ENCODE measurements at places on chromosomes 7 and 10.

DNA sequence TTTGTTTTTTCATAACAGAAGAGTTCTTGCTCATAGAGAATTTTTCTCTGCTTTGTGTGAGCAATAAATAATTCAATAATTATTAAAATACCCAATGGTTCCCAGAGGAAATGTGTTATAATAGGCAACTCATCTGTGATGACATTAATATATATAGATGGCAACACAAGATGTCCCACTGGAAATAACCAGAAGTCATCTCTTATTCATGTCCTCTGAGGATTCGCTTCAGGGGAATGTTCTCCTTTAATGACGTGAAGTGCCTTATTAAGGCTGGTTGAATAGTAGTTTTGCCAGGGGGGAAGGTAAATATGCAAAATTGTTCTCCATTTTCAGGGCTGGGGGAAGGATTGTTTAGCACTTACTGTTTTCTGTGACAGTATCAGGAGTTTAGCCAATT is 3.1 kb downstream of the SLC39A12 start:
- DNase-seq, result no peak

GRCh38 chr7:54189330-54189729 is 352.8 kb upstream of the VSTM2A start:
- no peak for DNase-seq

- no peak for DNase-seq
Measured at GRCh38 chr10:48454302-48455054, 148.0 kb downstream of the MAPK8 start.

- DNase-seq, result peak; percentile 13
Measured at GRCh38 chr7:121046893-121047468, 58.5 kb downstream of the CPED1 start.

GRCh38 chr10:99711129-99711719 is 20.7 kb downstream of the COX15 start:
- DNase-seq, result peak; percentile 50

DNA sequence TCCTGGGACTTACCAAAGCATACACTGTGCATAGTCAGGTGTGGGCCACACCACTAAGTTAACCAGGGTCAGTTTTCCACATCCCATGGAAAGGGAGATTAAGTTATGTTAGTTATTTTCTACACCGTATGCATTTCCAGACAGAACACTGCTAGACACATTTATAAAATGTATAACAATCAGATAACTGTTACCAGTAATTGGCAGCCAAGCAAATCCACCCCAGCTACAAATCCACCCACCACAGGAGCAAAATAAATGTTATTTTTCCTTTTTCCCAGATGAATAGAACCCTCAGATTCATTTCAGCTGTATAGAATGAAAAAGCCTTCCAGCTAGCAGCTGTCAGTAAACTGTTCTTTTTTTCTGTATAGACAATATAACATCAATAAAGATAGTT is 256.9 kb upstream of the FZD1 start:
- DNase-seq, result no peak

DNA sequence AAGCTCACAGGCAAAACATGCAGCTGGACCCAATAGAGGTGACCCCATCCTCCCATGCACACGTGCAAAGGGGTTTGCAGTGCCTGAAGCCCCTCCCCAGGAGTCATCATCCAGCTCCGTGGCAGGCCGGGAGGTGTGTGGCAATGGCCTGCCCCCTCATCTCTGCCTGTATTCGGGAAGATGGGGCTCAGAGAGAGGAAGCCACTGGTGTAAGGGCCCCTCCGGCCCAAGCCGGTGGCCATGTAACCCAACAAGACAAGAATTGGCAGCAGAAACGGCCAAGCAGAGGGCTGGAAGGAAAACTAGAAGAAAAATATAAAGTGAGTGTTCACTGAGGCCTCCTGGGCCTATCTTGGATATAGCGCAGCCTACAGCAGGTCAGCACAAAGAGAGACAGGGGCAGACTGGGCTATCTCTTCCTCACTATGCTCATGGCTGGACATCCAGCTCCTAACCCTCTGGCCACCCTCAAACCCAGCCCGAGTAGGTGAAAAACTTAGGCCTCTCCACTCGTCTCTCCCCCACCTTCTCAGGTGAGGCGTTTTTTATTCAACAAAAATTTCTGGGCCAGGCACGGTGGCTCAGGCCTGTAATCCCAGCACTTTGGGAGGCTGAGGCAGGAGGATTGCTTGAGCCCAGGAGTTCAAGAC is 158.1 kb downstream of the CCDC3 start:
- no peak for DNase-seq

DNA sequence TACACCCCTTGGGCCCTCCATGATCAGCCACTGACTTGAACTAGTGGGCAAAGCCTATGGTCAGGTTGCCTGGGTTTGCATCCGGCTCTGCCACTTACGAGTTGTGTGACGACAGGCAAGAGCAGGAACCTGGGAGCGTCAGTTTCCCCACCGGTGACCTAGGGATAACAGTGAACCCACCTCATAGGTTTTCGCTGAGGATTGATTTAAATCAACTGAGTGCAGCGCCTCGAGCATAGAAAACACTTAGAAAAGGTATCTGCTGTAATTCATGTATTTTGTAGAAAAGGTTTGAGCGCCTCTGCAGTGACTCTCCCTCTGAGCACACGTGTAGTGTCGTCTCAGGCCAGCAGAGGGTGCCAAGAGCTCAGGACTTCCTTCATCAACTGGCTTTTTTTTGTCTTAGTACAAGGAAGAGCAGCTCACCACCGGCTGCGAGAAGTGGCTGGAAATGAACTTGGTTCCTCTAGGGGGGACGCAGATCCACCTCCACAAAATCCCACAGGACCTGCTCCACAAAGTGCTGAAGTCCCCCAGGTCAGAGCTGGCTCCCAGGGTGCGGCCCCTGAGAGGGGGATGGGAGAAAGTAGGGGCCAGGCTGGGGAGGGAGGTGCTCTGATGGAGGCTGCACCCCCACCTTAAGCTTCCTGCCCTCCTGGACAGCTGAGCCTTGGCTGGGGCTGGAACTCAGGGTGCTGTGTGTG is 27.7 kb downstream of the BTBD16 start:
- DNase-seq, result peak; percentile 73

- no peak for DNase-seq
Measured at GRCh38 chr7:138204285-138204981, 128.2 kb downstream of the AKR1D1 start.

- DNase-seq, result no peak
Measured at GRCh38 chr10:86646933-86647332, 7.4 kb upstream of the OPN4 start.

GRCh38 chr10:120803972-120804371 is 47.2 kb upstream of the WDR11 start:
- DNase-seq, result no peak

- DNase-seq, result peak; percentile 38
Measured at GRCh38 chr7:83452256-83452655, 196.7 kb downstream of the SEMA3E start.

- peak; percentile 48 for DNase-seq
Measured at GRCh38 chr7:78018641-78019446, 220.3 kb downstream of the PHTF2 start.

GRCh38 chr10:16863766-16864165 is 46.5 kb upstream of the RSU1 start:
- DNase-seq, result peak; percentile 60

- no peak for DNase-seq
Measured at GRCh38 chr7:40658729-40659128, 523.9 kb downstream of the SUGCT start.

DNA sequence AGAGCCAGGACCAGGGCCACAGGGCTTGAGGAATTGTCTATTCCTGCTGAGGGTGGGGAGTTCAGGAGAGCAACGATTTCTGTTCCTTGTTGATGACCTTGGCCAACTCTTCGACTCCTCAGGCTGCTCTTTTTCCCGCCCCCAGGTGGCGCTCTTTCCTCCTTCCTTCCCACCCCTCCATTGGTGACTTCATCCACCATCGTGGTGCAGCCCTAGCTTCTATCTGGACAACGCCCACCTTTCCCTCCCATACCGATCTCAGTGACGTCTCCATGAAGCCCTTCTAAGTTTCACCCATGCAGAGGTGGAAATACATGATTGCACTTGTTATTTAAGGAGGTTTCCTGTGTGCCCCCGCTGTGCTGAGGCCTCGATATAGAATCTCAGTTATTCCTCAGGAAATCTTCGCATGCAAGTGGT is 22.1 kb upstream of the CARD11 start:
- peak; percentile 19 for DNase-seq

DNA sequence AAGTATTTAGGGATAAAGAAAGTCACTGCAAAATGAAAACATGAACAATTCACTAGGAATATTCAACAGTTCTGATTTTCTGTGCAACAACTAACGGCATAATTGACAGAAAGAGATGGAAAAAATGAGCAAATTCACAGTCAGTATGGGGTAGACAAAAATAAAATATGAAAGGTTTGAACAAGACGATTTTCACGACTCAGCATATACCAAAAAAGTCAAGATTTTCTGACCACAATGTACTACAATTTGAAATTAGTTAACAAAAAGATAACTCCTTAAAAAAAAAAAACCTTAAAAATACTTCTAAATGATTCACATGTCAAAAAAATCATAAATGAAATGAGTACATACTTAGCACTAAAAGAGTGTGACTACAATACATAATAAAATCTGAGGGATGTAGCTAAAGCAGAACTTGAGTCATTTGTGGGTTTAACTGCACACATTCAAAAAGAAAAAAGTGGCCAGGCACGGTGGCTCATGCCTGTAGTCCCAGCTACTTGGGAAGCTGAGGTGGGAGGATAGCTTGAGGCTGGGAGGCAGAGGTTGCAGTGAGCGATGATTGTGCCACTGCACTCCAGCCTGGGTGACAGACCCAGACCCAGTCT is 22.6 kb upstream of the MTURN start:
- DNase-seq, result no peak

GRCh38 chr10:100148353-100149211 is 37.2 kb downstream of the ERLIN1 start:
- no peak for DNase-seq

GRCh38 chr10:19788075-19788686 is 28.1 kb upstream of the PLXDC2 start:
- DNase-seq, result peak; percentile 45

DNA sequence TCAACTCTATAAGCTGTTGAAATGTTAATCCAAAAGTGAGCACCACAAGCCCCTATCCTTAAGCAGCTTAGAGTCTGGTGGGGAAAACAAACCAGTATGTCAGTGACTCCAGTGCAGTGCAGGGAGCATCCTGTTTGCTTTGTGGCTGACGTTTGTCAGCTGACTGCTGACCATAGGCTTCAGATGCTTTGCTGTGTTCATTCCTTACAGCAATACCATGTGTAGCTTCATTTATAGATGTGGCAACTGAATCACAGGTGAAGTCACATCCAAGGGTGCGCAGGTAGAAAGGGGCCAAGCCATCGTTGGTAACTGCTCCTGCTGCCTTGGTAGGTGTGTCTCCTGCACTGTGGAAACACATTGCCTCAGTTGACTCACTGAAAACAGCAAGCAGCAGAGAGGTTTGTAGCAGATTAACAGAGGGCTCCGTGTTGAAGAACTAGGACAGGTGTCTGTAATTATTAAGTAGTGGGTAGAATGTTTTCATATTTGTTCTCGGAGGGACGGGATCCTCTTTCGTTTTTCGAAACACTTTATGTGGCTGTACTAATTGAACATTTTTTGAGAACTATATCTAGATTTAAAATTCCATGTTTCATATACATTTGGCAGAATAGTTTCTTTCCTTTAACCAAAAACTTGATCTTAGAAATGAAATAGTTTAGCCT is 2.0 kb downstream of the INSIG1 start:
- DNase-seq, result no peak

DNA sequence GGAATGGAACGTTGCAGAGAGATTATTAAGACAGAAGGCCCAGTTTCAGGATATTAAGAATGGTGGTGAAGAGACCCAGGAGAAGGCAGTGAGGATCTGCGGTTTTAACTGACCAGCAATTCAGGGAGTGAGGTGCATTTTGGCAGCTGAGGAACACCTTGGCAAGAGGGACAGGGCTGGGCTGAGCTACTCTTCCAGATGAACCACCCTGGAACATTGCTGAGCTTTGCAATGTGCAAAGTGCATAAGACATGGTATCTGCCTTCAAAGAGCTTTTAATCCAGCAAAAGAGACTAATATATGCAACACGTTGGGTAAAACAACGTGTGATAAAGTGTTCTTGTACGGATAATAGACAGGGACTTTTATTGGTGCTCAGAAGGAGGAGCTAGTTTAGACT is 181.0 kb upstream of the AGK start:
- DNase-seq, result no peak

- DNase-seq, result no peak
Measured at GRCh38 chr7:26449175-26450165, 157.8 kb downstream of the SNX10 start.

DNA sequence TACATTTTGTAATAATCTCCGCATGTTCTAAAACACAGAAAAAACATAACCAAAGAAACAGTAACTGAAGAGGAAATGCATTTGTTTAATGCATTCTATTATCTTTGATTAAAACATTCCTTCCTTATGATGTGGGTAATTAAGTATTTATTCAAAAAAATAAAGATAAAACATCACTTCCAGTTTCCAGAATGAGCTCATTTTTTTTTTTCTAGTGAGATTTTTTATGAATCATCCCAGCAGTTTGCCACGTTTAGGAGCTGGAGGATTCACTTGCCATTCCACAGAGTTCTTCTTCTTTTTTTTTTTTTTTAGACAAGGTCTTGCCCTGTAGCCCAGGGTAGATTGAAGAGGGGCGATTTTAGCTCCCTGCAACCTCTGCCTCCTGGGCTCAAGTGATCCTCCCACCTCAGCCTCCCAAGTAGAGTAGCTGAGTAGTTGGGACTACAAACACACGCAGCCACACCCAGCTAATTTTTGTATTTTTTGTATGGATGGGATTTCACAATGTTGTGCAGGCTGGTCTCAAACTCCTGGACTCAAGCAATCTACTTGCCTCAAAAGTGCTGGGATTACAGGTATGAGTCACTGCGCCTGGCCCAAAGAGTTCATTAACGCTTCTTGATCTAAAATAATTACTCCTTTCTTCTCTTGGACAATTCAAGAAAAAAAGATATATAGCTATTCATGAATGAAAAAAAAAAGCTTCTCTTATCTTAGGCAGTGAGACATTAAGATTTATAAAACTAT is 177.3 kb downstream of the DKK1 start:
- DNase-seq, result no peak

GRCh38 chr7:114519240-114519639 is 104.6 kb downstream of the FOXP2 start:
- peak; percentile 15 for DNase-seq

DNA sequence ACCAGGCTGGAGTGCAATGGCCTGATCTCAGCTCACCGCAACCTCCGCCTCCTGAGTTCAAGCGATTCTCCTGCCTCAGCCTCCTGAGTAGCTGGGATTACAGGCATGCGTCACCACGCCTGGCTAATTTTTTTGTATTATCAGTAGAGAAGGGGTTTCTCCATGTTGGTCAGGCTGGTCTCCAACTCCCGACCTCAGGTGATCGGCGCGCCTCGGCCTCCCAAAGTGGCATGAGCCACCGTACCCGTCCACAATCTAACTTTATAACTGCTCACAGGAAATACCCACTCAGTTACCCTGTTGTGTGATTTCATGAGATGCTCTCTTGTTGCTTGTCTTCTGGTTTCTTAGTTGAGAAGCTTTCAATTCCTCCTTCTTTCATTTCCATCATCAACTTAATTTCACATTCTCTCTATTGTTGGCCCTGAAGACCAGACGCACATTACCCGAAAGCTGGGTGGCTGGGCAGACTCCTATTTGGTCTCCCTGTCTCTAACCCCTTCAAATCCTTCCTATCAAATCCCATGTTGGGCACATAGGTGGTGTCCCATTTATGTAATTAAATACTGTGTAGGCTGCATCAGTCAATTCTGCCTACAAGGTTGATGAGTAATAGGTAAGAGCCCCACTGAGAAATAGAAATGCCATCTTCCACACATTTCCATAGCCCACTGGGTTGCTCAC is 1.1 kb upstream of the GSTO2 start:
- no peak for DNase-seq

Data from SK-N-DZ (cell line).